Vagina (tissue), 2 donors: ENCODE measurements at places on chromosomes 13 and 19.

DNA sequence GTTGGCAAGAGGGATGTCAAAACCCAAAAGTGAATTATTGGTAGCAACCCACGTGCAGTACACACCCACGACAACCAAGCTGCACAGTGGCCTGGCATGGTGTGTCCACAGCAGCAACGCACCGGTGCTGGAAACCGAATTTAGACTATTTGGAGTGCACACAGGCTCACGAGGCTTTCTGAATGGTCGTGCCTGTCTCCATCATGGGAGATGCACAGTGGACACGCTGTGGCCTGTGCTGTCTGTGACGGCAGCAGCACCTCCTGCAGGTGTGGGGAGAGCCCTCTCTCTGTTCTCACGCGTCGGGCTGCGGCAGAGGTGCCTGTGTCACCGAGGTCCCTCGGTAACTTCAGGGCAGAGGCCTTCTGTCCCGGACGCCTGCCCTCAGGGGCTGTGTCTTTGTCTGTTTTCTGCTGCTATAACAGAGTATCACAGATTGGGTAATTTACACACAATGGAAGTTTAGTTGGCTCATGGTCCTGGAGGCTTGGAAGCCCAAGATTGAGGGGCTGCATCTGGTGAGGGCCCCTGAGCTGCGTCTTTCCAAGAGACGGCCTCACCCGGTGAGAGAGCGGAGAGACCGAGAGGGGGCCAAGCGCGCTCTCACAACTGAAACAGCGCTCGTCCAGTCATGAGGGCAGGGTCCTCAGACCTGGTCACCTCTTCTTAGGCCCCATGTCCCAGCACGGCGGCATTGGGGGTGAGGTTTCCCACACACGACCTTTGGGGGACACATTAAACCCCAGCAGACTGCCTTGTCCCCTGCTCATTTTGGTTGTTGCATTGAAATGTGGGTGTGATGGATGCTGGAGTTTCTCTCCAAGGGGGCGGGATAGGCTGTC lies 9.1 kb upstream of the MCF2L start:
- no peak for DNase-seq

DNA sequence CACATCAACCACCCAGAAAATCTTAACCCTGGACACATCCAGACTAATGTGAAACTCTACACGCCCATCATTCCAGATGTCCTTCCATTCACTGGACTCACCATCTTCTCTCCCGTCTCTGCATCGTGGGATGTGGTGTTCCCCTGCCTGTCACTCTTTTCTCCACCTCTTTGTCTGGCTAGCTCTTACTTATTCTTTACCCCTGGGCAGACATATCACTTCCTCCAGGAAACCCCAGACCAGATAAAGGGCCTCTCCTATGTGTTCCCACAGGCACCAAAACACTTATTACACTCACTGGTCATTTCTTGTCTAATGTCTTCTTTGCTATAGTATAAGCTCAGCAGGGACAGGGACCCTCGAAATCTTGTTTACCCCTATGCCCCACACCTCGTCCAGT lies 109.3 kb upstream of the IPO5 start:
- no peak for DNase-seq

DNA sequence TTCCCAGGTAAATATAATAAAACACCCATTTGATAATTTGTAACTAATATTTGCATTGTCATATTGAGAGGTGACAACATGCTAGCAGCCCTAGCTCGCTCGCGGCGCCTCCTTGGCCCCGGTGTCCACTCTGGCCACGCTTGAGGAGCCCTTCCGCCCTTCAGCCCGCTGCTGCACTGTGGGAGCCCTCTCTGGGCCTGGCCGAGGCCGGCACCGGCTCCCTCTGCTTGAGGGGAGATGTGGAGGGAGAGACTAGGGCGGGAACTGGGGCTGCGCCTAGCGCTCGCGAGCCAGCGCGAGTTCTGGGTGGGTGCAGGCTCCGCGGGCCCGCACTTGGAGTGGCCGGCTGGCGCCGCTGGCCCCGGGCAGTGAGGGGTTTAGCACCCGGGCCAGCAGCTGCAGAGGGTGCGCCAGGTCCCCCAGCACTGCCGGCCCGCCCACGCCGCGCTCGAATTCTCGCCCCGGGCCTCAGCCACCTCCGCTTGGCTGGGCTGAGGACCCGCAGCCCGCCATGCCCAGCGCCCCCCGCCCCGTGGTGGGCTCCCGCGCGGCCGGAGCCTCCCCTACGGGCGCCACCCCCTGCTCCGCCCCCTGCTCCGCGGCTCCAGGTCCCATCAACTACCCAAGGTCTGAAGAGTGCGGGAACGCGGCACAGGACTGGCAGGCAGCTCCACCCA lies 594.4 kb downstream of the SLITRK6 start:
- no peak for DNase-seq

GRCh38 chr13:74868049-74868448 lies 613.9 kb downstream of the TBC1D4 start:
- DNase-seq: no peak

- DNase-seq: no peak
Observed at GRCh38 chr13:105207572-105208293, 1327.7 kb downstream of the EFNB2 start.

GRCh38 chr13:21164631-21165030 lies 11.7 kb downstream of the SKA3 start:
- no peak for DNase-seq

DNA sequence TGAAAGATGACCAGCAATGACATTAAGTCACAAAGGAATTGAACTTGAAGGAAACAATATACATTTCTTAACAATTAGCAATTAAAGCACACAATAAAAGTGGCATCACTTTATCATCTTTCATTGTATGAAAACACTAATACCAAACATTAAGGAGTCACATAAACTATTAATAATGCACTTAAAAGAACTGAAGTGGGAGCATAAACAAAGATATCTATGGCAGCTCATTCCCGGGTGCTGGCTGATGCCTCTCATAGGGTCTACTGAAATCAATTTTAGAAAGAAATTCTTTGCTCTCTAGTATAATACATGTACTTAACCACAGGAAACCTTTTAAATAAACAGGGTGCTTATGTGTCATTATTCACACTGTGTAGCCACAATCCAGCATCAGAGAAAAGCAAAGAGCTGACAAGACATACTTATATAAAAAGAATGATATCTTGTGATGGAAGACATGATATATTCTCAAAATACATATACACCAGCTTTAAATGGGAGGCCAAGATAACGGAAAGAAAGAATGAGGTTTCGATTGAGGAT lies 1207.8 kb downstream of the EFNB2 start:
- DNase-seq: no peak

GRCh38 chr19:49436381-49437017 lies 4.8 kb downstream of the SLC17A7 start:
- DNase-seq: no peak

DNA sequence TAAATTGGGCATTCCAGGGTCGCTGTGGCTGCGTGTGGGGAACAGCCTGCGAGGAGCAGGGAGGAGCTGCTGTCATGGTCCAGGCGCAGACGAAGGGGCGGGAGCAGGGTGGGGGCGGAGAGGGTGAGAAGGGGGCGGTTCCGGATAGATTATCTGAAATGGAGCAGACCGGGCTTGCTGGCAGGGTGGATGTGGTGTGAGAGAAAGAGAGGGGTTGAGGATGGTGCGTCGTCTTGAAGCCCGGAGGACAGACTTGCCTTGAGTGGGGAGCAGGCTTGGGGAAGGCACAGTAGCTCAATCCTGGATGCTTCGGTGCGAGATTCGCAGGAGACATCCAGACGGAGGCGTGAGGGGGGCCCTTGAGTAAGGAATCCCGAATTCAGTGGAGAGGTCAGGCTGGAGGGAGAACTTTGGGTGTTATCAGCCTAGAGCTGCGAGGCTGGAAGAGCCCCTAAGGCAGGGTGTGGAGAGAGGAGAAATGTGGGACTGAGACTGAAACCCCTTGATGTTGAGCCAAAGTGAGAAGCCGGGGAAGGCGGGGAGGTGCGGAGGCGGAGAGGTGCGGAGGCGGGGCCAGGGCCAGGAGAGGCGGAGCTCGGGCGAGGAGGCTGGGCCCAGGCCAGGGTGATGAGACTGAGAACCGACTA lies 40.6 kb downstream of the DPF1 start:
- no peak for DNase-seq

GRCh38 chr13:73307481-73307880 lies 248.7 kb downstream of the KLF5 start:
- no peak for DNase-seq

DNA sequence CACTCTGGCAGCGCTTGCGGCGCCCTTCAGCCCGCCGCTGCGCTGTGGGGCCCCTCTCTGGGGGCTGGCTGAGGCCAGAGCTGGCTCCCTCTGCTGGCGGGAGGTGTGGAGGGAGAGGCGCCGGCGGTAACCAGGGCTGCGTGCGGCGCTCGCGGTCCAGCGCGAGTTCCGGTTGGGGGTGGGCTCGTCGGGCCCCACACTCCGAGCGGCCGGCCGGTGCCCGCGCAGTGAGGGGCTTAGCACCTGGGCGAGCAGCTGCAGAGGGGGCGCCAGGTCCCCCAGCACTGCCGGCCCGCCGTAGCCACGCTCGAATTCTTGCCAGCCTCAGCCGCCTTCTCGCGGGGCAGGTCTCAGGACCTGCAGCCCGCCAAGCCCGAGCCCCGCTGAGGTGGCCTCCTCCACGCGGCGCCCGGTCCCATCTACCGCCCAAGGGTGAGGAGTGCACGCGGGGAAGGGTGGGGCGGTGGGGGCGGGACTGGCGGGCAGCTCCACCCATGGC lies 879.0 kb upstream of the SLITRK5 start:
- DNase-seq: no peak
